Fibroblast of skin of back (primary cell): ENCODE measurements at places on chromosomes 4 and X.

GRCh38 chrX:143664302-143664701 is 28.4 kb upstream of the SLITRK4 start:
- peak; percentile 5 for DNase-seq

- peak; percentile 19 for DNase-seq
Observed at GRCh38 chr4:10687526-10687925, 3.0 kb upstream of the CLNK start.

DNA sequence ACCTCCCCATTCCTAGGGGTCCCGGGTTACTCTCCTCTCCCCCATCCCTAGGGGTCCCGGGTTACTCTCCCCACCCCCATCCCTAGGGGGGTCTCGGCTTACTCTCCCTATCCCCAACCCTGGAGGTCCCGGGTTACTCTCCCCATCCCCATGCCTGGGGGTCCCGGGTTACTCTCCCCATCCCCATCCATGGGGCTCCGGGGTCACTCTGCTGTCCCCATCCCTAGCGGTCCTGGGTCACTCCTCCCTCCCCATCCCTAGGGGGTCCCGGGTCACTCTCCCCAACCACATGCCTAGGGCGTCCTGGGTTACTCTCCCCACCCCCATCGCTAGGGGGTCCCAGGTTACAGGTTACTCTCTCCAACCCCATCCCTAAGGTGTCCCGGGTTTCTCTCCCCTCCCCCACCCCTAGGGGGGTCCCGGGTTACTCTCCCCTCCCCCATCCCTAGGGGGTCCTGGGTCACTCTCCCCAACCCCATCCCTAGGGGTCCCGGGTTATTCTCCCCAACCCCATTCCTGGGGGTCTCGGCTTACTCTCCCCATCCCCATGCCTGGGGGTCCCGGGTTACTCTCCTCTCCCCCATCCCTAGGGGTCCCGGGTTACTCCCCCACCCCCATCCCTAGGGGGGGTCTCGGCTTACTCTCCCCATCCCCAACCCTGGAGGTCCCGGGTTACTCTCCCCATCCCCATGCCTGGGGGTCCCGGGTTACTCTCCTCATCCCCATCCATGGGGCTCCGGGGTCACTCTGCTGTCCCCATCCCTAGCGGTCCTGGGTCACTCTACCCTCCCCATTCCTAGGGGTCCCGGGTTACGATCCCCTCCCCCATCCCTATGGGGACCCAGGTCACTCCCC is 821 bp downstream of the ASMTL start:
- DNase-seq = no peak

DNA sequence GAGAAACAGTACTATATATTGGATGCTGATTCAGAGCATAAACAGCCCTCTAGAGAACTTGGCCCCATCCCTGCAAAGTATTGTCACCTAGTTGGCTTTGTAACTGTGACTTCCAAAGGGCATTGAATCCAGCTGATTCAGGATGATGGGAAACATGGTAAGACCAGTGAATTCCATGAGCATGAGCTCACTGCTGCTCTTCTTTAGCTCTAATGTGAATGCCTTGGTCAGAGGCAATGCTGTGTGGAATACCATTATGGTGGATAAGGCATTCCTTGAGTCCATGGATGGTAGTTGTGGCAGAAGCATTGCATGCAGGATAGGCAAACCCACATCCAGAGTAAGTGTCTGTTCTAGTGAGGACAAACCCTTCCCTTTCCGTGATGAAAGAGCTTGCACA is 365.6 kb upstream of the EDA2R start:
- no peak for DNase-seq

- no peak for DNase-seq
Observed at GRCh38 chrX:110287605-110288004, 30.3 kb downstream of the AMMECR1 start.
